ENCODE measurements at places on chromosomes 7 and 10.

GRCh38 chr10:49474901-49475300 is 64.0 kb downstream of the ERCC6 start:
- DNase-seq: no peak

- DNase-seq: no peak
Measured at GRCh38 chr7:55209366-55209765, 155.8 kb upstream of the LANCL2 start.

DNA sequence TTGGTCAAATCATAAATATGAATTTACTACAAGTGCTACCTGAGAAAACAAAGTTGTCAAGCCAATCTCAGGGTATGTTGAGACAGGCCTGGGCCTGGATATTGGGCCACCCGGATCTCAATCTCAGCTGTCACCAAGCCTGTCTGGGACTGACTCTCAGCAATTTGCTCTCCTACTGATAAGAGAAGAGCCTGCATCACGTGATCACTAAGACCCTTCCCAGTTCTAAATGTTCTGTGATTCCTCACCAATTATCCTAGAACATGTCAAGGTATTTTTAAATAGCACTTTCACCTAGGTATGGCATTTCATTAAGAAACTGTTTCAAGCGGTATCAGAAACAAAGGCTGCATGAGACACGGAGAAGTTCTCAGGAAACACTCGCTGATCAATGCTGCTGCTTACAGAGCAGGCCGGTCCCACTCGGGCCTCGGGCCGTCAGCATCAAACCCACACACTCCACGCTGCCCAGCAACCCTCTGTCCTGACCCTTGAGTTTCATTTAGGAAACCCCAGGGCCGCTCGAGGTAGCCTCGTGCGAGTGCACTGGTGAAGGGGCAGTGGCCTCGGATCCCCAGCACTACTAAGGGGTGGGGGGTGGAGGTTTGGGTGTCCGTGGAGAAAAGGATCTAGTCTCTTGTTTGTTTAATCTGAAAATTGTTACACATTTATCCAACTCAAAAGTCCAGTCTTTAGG is 4.1 kb downstream of the KLF6 start:
- DNase-seq: no peak

DNA sequence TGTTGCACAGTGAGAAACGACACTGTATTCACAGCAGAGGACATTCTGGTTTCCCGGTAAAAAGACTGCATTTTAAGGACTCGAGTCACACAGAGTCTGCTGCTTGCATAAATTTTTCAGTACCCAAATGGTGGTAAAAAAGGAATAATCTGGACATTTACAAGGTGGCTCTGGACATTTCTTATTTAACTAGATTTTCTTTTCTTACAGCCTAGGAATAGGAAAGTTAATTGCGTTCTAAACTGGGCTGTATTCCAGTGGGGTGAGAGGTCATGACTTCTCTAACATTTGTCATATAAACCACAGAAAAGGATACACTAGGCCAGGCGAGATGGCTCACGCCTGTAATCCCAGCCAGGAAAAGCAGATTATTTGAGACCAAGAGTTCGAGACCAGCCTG is 237.5 kb upstream of the KLF6 start:
- DNase-seq: no peak
